Stimulated activated CD4-positive, alpha-beta T cell treated with anti-CD3 and anti-CD28 coated beads, Interleukin-4, amount 100 ng/mL, for 1 hour (primary cell): ENCODE measurements at places on chromosomes 12 and 14.

- DNase-seq = no peak
Measured at GRCh38 chr12:92676710-92677109, 26.1 kb upstream of the PLEKHG7 start.

- no peak for DNase-seq
Measured at GRCh38 chr14:61535458-61535857, 159.9 kb upstream of the HIF1A start.

DNA sequence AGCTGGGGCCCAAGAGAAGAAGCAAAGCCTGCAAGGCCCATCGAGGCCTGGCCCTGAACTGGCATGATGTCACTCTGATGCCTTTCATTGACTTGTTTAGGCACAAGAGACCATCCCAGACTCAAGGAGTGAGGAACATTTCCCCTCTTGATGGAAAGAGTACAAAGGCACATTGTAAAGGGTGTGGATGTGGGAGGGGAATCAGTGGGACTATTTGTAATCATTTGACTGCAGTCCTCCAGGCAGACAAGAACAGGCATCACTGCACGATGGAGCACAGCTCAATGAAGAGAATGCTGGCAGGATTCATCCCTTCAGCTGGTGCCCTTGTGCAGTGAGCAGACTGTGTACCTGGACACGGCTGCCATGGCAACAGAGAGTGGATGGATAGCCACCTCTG lies 87.9 kb downstream of the LGMN start:
- DNase-seq = no peak

DNA sequence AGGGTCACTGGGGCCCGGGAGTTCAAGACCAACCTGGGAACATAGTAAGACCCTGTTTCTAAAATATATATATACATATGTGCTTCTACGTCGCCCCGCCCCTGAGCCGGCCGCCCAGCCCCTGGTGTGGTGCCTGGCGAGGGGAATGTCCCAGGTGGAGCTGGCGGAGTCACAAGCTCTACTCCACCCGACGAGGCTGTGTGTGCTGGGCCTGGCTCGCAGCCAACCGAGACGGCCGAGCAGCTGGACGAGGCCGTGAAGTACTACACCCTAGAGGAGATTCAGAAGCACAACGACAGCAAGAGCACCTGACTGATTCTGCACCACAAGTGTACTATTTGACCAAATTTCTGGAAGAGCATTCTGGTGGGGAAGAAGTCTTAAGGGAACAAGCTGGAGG lies 22.1 kb upstream of the ITPK1 start:
- no peak for DNase-seq

GRCh38 chr12:8034802-8035201 lies 2.3 kb downstream of the FOXJ2 start:
- no peak for DNase-seq

- no peak for DNase-seq
Measured at GRCh38 chr12:42669553-42669952, 80.0 kb upstream of the PRICKLE1 start.

DNA sequence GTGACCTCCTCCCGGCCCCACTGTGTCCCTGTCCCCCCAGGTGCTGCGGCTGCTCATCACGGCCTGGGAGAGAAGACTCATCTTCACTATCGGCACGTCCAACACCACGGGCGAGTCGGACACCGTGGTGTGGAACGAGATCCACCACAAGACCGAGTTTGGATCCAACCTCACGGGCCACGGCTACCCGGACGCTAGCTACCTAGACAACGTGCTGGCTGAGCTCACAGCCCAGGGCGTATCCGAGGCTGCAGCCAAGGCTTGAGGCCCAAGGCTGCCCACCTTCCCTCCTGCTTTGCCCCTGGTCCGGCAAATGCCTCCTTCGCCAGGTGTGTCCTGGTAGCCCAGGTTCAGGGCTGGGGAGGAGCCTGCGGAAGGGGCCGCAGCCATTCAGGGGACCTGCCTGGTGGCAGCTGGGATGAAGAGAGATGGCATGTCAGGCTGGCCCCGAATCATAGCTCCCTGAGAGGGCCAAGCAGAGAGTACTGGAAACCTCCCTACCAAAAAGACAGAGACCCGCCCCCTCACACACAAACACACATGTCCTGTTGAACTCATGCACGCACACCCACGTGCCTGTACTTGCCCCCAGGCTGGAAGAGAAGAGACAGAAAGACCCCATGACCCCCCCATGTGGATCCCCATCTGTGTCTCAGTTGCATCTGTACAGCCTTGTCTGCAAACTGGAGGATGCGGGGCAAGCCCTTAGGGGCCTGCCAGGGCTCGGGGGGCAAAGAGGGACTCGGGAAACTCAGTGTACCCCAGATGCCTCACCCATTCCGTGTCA lies 38.7 kb downstream of the RASAL1 start:
- DNase-seq = no peak

- no peak for DNase-seq
Measured at GRCh38 chr14:102498678-102499265, 10.8 kb downstream of the ANKRD9 start.

GRCh38 chr12:53551889-53552291 lies 44.6 kb upstream of the NPFF start:
- no peak for DNase-seq

DNA sequence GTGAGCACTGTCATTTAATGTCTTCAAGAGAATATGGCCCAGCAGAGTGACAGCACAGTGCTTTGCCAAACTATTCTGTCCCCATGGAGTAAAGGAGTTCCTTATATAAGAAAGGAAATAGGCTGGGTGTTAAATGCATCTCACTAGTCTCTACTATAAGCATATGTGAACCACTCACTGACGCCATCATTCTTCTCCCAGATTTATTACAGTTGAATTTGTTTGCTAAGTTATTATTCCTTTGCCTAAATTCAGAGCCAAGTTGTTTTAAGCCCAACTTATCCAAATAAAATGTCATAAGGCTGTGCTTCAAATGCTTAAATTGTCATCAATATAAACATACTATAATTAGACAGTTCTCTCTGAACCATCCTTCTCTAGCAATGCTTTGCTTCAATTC lies 151.6 kb downstream of the KCNA5 start:
- no peak for DNase-seq

- DNase-seq = no peak
Measured at GRCh38 chr12:27604431-27604830, 80.4 kb downstream of the PPFIBP1 start.

- no peak for DNase-seq
Measured at GRCh38 chr14:21882226-21882625, 208.6 kb upstream of the OR4E1 start.

GRCh38 chr14:45249856-45250575 lies 3.0 kb downstream of the MIS18BP1 start:
- no peak for DNase-seq

GRCh38 chr14:89702073-89702875 lies 252.3 kb downstream of the EFCAB11 start:
- no peak for DNase-seq

- no peak for DNase-seq
Measured at GRCh38 chr12:12529783-12530421, 32.8 kb downstream of the DUSP16 start.

- no peak for DNase-seq
Measured at GRCh38 chr14:69170839-69171238, 17.9 kb upstream of the DCAF5 start.

GRCh38 chr14:64878837-64879634 lies 671 bp downstream of the SPTB start:
- DNase-seq = no peak

DNA sequence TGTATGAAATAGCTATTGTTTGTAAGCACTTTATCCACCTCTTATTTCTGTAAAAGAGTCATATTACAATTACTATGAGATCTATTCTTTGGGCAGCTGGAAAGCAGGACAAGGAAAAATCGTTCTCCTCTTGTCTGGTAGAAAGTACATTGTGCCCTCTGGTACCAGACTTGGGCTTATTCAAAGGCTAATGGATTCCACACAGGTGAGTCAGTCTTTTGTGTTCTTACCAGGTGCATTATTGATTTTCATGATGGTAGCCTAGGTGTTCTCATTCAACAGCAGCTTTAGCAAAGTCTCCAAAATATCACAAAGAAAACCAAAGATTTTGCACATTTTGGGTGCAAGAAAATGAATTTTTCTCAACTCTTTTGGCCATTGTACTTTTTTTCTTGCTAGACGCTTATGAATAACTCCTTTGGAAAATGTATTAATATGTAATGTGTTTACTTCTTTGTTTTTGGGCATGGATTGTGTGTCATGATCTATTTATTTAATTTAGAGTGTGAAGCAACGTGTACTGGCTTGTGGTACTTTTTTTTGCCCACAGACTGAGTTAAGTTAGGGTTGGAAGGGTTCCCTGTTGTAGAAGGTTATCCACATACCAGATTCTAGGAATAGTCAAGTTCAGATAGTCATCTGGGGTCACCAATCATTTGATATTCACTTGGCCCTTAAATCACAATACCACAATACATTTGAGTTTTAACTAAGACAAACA lies 26.2 kb downstream of the MNAT1 start:
- no peak for DNase-seq

GRCh38 chr12:113734503-113734902 lies 231.6 kb downstream of the RBM19 start:
- no peak for DNase-seq

DNA sequence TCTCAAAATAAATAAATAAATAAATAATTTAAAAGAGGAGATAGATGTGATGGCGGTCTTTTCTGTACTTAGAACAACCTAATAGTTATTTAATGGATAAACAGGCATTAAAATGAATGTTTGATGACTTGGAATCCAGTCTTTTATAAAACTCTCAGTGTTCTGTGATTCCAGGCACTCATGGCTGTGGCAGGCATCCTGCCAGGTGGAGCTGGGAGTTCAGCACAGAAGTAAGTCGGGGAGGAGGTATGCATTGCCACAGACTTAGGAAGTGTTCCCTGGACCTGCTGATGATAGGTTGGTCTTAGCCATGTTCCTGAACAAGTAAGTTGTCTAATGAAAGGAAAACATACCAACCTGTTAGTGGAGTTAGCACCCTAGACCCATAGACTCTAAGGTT lies 126.3 kb downstream of the CACNA1C start:
- no peak for DNase-seq

DNA sequence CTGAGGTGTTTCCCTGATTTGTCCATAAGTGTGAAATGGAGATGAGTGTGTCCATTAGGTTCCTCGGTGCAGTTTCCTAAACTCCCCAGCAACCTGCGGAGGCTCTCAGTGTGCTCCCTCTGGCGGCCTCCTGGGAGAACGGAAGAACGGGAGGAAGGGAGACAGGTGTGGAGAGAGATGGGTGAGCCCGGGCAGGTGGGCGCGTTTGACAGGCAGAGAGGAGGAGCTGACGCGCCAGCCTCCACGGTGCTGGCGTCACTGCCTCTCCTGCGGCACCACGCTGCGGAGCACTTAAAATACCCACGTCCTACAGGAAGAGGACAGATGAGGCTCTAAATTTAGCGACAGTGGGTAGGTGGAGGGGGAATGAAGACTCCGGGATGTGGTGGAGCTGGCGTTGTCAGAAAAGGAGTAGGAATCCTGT lies 26.8 kb upstream of the PEX5 start:
- DNase-seq = peak; percentile 16

DNA sequence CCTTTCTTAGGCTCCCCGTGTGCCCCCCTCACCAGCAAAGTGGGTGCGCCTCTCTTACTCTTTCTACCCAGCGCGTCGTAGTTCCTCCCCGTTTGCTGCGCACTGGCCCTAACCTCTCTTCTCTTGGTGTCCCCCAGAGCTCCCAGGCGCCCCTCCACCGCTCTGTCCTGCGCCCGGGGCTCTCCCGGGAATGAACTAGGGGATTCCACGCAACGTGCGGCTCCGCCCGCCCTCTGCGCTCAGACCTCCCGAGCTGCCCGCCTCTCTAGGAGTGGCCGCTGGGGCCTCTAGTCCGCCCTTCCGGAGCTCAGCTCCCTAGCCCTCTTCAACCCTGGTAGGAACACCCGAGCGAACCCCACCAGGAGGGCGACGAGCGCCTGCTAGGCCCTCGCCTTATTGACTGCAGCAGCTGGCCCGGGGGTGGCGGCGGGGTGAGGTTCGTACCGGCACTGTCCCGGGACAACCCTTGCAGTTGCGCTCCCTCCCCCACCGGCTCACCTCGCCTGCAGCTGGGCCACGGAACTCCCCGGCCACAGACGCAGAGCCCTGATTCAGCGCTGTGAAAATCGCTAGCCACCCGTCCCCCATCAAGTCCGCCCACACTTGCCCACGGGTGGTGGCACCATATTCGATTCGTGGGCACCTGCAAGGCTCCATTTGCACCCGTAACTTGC lies 1.3 kb downstream of the TMEM233 start:
- DNase-seq = no peak

DNA sequence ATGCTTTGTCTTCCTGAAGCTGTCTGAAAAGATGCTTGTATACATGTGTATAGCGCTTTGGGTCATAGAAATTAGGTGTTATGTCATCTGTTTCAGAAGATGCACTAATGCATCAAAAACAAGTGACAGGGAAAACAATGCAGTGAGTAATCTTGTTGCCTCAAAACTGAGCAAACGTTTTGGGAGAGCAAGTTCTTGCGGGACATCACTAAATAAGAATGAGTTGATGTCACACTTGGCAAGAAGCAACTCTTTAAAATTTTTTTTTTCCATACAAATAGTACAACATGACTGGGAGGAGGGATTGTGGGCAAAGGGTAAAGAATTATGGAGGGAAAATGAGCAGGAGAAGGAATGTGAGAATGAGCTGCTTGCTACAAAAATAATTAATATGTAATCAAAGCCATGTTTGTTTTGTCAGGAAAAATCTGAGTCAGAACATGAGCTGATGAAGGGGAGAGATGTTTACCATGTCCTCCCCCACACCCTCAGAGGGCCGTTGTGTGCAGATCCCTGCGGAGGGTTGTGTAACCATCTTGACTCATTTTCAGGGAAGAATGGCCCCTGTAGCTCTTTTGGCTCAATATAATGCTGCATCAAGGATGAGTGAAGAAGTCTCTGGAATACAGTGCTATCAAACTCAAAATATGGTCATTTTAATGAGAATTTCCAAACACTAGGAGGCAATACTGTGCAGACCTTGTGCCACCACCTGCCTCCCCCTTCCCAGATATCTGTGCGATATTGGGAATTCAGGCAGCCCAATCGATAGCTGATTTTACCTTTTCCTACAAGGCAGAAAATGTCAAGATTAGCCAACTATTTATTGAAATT lies 41.4 kb downstream of the BORCS5 start:
- DNase-seq = no peak

DNA sequence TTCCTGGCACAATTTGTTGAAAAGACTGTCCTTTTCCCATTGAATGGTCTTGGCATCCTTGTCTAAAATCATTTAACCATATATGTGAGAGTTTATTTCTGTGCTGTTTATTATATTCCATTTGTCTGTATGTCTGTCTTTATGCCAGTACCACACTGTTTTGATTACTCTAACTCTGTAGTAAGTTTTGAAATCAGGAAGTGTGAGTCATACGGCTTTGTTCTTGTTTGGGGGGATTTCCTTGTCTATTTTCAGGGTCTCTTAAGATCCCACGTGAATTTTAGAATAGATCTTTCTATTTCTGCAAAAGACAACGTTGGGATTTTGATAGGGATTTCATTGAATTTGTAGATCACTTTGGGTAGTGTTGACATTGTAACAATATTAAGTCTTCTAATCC lies 88.5 kb downstream of the MYRFL start:
- DNase-seq = no peak

DNA sequence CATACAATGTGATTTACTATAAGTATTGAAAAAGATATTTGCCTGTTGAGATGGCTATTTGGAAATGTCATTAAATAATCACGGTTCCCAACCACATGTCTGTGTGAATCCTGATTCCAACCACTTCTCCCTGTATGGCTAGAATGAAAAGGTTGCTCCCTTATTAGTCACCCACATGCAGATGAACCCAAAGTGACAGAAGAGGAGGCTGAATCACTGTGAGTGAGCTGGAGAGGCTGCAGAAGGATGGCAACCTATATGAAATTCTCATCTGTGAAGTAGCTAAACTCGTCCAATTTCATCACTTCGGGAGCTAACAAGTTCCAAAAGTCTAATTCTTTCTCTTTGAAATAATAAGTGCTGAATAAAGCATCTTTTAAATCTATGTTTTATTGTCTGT lies 300.5 kb downstream of the PRKD1 start:
- DNase-seq = no peak
